ENCODE measurements at places on chromosomes 11 and 22.
A peak's percentile ranks its signal among the peaks of the same experiment; 100 is the strongest.

DNA sequence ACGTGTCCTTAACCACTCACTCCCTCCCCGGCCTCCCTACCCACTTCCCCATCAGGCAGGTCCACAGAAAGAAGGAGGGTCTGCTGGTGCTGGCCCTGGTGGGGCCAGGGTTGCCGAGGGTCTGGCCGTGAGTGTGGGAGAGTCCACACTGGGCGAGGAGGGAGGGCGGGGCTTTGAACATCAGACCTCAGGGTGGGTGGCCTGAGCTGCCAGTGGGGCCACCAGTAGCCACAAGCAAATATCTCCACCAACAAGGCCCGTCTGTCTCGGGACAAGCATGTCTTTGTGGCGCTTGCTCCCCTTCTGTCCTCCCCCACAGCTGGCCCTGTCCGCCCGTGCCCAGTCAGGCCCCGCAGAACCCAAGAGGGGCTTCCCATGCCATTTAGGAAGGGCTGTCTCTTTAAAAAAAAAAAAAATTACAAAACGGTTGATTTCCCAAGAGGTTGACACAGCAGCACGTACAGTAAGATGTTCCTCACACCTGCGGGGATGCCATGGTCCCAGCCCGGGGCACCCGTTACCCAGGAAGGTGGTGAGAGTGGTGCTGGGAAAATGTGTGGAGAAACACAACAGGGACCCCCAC, 17.7 kb upstream of the TALDO1 start:
- no peak for DNase-seq

DNA sequence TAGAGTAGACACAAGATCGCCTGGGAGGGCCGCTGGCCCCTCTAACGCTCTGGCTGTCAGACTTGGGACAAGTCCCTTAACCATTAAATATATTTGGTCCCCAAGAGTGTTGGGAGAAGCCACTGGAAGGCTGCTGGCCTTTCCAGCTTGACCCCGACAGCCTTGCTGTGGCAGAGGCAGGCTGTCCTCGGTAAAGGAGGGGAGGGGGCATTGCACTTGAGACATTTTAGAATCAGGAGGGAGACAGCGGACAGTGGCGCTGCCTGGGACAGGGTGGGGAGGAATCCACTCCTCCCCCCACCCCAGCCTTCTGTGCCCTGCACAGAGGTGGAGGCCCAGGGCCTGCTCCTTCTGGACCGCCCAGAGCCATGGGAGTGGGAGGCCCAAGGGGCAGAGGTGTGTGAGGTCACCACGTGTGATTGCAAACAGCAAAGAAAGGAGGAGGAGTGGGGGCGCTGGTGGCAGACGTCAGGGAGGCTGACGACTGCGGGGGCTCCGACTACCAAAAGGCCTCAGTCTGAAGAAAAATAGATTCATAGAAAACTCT, 28.9 kb downstream of the APOL1 start:
- no peak for DNase-seq

DNA sequence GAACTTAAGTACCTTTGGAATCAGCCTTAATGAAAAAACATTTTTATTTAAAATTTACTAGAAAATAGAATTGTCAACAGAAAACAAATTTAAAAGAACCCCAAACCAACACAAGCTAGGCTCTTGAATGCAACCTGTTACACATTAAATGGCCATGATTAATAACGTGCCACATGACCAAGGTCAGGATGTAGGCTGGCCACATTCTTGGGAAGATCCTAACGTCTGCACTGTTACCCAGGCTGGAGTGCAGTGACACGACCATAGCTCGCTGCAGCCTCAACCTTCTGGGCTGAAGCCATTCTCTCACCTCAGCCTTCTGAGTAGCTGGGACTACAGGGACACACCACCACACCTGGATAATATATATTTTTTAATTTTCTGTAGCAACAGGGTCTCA, 126.4 kb upstream of the APOA1 start:
- no peak for DNase-seq

DNA sequence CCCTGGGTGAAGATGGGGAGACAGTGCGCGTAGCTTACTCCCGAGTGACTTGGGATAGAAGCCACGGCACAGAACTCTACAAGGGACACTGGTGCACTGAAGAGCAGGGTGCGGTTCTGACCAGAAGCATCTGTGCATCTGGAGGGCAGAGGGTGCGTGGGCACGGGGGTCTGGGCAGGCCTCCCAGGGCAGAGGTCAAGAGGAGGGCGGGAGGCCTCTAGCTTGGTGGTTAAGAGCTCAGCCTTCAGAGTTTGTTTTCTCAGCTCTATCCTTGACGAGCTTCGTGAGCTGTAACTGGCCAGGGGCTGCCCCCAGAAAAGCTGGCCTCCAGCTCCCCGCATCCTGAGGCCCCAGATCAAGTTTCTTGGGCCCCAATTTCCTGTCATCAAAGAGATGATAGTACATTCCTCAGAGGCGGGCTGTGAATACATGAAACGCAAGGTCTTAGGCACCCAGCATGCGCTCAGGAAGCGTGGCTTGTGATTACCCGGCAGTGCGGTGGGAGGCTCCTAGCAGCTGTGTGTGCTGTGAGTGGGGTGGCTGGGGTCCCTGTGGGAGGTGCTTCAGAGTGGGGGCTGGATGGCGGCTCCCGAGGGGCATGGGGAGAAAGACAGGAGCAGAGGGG, 6.0 kb upstream of the BID start:
- no peak for DNase-seq

DNA sequence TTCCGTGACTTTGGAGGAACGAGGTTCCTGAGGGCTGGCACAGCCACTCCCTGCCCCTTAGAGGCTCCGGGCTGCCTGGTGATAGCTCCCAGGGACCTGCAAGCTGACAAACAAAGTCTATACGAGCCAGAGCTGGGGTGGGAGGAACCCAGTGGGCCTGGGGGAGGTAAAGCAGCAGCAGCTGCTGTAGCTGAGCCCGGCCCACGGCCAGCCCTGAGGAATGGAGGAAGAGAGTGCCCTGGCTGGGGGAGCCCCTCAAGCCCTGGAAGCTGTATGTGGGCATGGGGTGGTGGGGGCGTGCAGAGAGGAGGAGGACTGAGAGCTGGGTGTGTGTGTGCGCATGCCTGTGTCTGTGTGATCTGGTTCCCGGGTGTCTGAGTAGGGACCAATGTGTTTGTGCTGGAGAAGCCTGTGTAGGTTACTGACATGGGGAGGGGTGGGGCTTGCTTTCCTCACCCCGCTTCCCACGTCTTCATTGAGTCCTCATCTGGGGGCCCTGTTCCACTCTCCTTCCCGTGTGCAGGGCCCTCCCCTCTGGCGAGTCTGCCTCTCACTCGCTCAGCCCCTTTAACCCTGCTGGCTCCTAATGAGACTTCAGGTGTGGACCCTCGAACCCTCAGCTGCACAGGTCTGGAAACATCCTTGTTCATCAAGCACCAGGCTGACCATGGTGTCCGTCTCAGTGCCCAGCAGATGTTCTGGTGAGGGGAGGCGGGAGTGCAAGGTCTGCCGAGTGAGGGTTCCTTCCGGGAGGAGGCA, 10.8 kb downstream of the ST3GAL4 start:
- DNase-seq = no peak

GRCh38 chr22:16568425-16568758, 24.2 kb downstream of the CCT8L2 start:
- DNase-seq = no peak

DNA sequence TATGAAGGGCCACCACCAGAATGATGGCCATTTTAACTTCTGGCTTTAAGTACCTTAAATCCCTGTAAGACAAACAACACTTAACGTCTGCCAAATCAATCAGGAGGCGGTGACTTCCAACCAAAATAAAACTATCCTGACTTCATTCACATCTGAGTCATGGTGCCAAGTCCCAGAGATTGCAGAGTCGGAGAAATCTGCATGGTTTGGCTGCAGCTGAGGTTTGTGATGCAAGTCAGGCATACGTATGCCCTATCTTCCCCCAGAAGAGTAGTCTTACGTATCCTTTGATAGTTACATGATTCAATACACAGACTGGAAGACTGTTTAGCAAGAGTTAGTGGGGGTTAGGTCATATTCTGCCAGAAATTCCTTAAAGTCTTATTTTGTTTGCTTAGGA, 1.7 kb upstream of the GAB2 start:
- DNase-seq = no peak

GRCh38 chr22:37397226-37397625, 30.1 kb downstream of the ELFN2 start:
- DNase-seq = no peak

GRCh38 chr11:43903078-43903477, 22.4 kb downstream of the ALKBH3 start:
- no peak for DNase-seq

- DNase-seq = no peak
Measured at GRCh38 chr22:21701384-21701971, 34.1 kb downstream of the YPEL1 start.

DNA sequence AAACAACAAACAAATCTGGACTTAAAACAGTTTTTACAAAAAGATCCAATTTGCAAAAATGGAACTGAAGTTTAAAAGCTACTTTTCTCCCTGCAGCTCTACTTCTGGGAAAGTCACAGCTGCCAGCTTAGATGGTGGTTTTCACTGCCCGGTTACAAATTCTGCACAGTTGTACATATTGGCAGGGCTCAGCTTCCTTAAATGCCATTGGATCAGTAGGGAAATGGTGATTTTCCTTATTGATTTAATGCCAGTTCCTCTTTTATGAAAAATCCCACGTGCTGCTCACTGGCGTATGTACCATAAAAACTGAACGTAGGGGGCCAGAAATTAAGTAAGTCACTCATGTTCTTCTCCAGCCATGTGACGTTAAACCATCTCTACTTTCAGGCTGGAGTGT, 22.8 kb downstream of the GRAP2 start:
- no peak for DNase-seq

- no peak for DNase-seq
Measured at GRCh38 chr22:42752912-42753311, 32.2 kb upstream of the A4GALT start.

- DNase-seq = no peak
Measured at GRCh38 chr11:126362879-126363655, 7.6 kb downstream of the ST3GAL4 start.

GRCh38 chr11:36431429-36432092, 78.5 kb downstream of the TRAF6 start:
- no peak for DNase-seq

DNA sequence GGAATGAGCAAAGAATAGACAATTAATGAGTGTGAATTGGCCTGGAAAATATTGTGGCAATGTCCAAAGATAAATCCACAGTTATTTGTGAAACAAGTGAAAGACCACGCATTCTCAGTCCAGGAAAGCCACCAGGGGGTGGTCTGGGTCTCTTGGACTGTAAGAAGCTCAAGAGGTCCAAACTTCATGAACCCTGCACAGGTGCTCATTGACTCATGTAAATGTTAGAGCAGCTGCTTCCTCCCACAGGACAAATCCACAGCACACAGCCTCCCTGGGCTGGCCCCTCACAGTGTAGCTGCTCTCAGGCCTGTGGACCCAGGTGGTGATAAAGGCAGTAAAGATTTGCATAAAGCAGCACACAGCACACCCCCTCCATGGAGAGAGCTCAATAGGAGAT, 114.0 kb downstream of the ZNF280B start:
- peak; percentile 83 for DNase-seq

DNA sequence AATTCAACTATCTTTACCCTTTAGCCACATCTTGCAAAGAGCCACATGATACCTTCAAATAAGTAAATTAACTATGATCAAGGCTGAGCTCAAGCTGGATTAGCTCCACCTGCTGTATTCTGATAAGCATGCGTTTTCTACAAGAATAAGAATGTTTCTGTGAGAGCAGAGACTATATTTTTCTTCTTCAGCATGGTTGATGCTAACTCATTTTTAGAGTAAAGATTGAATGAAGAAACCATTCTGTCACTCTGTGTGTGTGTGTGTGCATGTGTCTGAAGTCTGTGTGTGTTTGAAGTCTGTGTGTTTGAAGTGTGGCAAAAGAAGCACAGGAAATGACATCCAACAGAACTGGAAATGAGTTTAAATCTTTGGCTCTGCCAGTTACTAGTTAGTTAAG, 12.0 kb upstream of the LAYN start:
- no peak for DNase-seq

- DNase-seq = no peak
Measured at GRCh38 chr11:44634401-44635281, 69.2 kb downstream of the CD82 start.

DNA sequence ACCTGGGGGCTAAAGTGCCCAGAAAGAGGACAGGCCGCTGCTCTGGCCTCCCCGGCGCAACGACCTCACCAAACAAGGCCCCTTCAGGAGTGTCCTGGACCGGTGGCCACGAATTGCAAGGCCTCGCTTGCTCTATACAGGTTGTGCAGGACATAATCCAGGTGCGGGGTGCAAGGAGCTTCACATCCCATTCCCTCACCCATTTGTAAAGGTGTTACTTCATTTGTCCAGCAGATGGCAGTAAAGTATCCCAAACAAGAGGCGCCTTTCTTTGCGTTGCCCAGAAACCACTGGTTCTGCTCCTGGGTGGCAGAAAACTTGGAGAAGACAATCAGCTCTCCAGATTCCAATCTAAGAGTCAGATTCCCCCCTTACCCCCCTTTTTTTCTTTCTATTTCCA, 35.9 kb upstream of the PRDM11 start:
- peak; percentile 68 for DNase-seq

DNA sequence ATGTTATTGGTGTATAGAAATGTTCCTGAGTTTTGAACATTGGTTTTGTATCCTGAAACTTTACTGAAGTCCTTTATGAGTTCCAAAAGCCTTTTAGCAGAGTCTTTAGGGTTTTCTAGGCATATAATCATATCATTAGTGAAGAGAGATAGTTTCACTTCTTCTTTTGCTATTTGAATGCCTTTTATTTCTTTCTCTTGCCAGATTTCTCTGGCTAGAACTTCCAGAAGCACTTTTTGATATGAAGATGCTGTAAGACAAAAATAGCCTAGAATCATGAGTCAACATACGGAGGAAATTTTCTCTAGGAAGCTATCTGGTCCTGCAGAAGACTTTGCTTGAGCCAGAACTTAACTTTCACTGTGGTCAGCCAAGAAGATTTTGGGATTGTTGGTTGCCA, 86.7 kb upstream of the IZUMO1R start:
- no peak for DNase-seq

DNA sequence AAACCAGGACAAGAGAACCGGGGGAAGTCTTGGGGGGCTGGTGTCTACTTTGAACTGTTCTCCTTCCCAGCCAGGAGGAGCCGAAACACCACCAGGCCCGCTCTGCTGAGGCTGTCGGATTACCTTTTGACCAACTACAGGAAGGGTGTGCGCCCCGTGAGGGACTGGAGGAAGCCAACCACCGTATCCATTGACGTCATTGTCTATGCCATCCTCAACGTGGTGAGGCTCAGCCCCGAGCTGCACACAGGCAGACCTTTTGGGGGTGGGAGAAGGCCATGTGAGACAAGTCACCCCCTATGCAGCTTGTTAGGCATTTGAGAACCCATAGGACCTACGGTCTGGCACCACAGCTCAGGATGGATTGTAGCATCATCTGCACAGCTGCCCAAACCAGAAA, 2.8 kb downstream of the HTR3A start:
- no peak for DNase-seq

GRCh38 chr11:93846411-93846810, 4.0 kb downstream of the VSTM5 start:
- no peak for DNase-seq

- no peak for DNase-seq
Measured at GRCh38 chr22:33842421-33843094, 77.7 kb downstream of the LARGE1 start.

GRCh38 chr11:70650075-70650909, 252.0 kb downstream of the CTTN start:
- DNase-seq = no peak

- DNase-seq = no peak
Measured at GRCh38 chr11:69915151-69915500, 95.9 kb upstream of the FGF3 start.

- no peak for DNase-seq
Measured at GRCh38 chr22:35315141-35315854, 15.6 kb downstream of the TOM1 start.

Measured in NCI-H526 treated with DMSO at 0.1 percent for 48 hours (cell line).